ENCODE measurements at places on chromosomes 11 and 22.

DNA sequence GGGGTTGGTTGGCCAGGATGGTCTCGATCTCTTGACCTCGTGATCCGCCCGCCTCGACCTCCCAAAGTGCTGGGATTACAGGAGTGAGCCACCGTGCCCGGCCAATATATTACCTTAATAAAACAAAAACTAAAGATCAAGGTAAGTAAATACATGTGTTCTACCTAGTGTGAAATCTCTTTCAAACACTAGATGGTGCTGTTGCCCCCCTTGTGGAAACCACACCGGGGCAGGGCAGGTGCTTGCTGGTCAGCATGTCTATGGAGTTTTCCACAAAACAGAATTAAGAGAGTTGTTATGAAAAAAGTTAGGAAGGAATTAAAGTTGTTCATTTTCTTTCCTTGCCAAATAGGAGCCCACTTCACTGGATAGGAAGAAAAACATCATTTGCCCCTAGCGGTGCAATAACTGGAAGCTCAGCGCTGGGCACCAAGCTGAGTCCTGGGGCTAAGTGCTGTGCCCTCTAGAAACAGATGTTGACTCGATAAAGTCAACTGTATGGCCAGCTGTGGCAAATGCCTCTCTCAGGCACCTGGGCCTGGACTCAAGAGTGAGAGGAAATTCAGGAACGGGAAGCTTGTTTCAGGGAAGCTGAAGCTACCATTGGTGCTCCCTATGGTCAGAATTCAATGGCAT is 6.3 kb upstream of the KCNJ5 start:
- no peak for DNase-seq

DNA sequence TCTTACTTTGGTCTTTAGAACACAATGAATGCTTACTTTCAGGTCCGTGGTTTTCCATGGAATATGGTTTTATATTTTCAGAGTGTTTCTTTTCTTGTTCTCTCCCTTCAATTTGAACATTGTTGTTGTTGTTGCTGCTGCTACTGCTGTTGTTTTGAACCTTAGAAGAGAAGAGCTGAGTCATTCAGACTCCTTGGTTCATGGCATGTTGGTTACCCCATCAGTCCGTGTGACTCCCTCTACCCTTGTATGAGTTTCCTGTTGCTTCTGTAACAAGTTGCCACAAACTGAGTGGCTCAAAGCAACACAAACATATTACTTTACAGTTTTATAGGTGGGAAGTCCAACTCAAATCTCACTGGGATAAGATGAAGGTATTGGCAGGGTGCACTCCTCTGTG is 511.0 kb downstream of the INSC start:
- DNase-seq, result no peak

DNA sequence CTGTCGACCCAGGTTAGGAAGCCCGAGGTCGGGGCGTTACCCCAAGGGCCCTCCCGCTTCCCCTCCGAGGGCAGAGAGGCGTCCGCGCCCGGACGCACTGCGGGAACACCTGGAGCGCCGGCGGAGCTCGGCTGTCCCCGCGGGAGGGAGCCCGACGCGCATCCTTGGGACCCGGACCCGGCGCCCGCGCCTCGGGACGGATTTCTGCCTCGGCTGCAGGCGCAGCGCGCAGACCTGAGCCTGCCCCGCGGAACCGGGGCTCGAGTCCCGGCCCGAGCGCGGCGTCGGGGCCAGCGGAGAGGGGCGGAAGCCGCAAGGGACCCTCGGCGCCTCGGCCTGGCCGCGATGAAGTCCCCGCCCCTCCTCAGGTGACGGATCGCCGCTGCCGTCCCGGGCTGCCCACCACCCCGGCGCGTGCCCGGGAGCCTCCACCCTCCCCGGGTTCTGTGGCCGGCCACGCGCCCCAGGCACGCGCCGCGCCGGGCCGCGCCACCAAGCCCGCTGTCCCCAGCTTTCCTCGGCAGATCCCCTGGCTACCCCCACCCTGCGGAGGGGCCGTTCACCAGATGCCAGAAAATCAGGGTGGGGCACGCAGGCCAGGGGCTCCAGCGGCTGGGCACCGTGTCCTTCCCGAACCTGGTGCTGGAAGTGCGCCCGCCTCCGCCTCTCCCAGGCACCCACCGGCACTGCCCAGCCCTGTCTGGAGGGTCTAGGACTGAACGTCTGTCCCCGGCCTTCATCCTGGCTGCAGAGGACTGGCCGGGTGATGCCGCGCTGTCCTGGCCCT is 410 bp downstream of the GLB1L3 start:
- DNase-seq, result peak; percentile 68

- no peak for DNase-seq
Measured at GRCh38 chr11:104836691-104837090, 61.6 kb downstream of the CASP12 start.

Measured in ecto neural progenitor cell (in vitro differentiated cells).